ENCODE measurements at places on chromosomes 5 and 9. TPM values are rescaled to one million over a fixed set of nuclear protein-coding genes. Genes with fewer than 3 reads are reported as not detected.

Gene NDUFS4
- 104 TPM for total RNA-seq

Gene FAM221B
- not detected for total RNA-seq

Gene GABBR2
- total RNA-seq: 0.50 TPM

Gene PHYHD1
- total RNA-seq: not detected

Gene MARVELD2
- total RNA-seq: 2.1 TPM

Gene TMEM215
- total RNA-seq: not detected

Gene MRPL50
- total RNA-seq: 16.0 TPM

Gene CARTPT
- not detected for total RNA-seq

Gene PCA3
- not detected for total RNA-seq

Gene DNAI1
- 0.37 TPM for total RNA-seq

Gene NMUR2
- not detected for total RNA-seq

Gene PCDHB7
- not detected for total RNA-seq

Gene GRIN1
- total RNA-seq: 0.33 TPM

Gene GAS1
- 0.10 TPM for total RNA-seq

Gene PCDHB8
- total RNA-seq: 0.42 TPM

Gene ZFR
- total RNA-seq: 57.4 TPM

Gene ELL2
- total RNA-seq: 18.4 TPM

Gene SNCB
- 1.2 TPM for total RNA-seq

Gene GPX3
- 17.8 TPM for total RNA-seq

Gene PRR7
- 35.4 TPM for total RNA-seq

Gene GLIPR2
- total RNA-seq: 11.2 TPM

Gene TAF1L
- not detected for total RNA-seq

Data from A549 treated with CpdA at 1 μM for 4 hours (cell line).